Mesothelial cell of epicardium (in vitro differentiated cells): ENCODE measurements at places on chromosomes 3 and 15. TPM values are rescaled to one million over a fixed set of nuclear protein-coding genes. Genes with fewer than 3 reads are reported as not detected.

- no peak for DNase-seq
- H3K27me3 ChIP-seq, result no peaks in the 10 kb centered on the region
- no peak overlapping the region for H3K4me3 ChIP-seq
- H3K4me1 ChIP-seq, result peaks cover 9% of the 10 kb centered on the region
- H3K36me3 ChIP-seq, result peaks cover 2% of the 10 kb centered on the region
- H3K27ac ChIP-seq, result no peak overlapping the region
These were observed 67.2 kb downstream of the ST6GAL1 start for GRCh38 chr3:186997473-186997939.

DNA sequence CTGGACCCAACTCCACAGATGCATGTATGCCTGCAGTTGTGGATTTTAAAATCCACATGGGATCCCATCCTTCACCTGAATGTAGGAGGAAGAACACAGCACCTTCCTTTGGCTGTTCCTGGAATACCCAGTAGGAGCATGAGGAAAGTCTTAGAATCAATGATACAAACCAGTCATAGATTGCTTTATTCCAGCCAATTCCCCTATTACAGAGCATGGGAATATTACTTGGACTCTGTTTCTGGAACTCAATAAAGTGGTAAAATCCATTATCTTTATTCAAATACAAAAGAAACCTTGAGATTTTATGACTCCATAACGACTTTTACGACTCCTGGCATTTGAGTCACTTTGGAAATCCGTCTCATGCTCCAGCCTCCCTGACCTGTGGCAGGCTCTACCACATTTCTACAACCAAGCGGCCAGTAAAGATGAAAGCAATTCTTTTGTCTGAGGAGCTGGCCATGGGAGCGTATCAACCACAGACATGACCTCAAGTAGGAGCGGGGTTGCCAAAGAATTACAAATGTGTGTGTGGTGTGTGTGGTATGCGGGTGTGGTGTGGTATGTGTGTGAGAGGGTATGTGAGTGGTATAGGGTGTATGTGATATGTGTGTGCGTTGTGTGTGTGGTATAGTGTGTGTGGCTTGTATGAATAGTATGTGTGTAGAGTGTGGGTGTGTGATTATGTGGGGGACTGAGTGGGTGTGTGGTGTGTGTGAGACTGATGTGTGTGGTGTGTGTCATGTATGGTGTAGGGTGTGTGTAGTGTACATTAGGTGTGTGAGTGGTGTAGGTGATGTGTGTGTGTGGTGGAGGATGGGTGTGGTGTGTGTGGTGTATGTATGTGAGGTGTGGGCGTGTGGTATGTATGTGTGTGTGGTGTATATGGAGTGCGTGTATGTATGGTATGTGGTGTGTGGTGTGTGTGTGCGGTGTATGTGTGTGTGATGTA lies 40.0 kb downstream of the ARRDC4 start:
- no peak overlapping the region for H3K4me3 ChIP-seq
- H3K4me1 ChIP-seq, result no peaks in the 10 kb centered on the region
- no peaks in the 10 kb centered on the region for H3K36me3 ChIP-seq
- H3K27me3 ChIP-seq, result peaks cover 6% of the 10 kb centered on the region

PCOLCE2 gene
- 3.8 to 4.6 TPM (median 4.2 TPM) in 3 replicates for total RNA-seq

OIP5 gene
- total RNA-seq, result 5.3 to 5.9 TPM (median 5.6 TPM) in 3 replicates

- H3K27ac ChIP-seq, result peak overlapping the region; percentile 3
- no peak for DNase-seq
- no peak overlapping the region for H3K4me3 ChIP-seq
- no peaks in the 10 kb centered on the region for H3K27me3 ChIP-seq
- peaks cover 14% of the 10 kb centered on the region for H3K4me1 ChIP-seq
These were observed 71.0 kb downstream of the TCF12 start for GRCh38 chr15:56989411-56989924.

GRCh38 chr3:187975561-187976364 lies 178.2 kb upstream of the LPP start:
- peaks cover 11% of the 10 kb centered on the region for H3K27me3 ChIP-seq
- H3K27ac ChIP-seq, result no peak overlapping the region
- H3K4me3 ChIP-seq, result no peak overlapping the region

C3orf22 gene
- total RNA-seq, result 0.22 to 0.38 TPM in 2 of 3 replicates, not detected in the other

DNA sequence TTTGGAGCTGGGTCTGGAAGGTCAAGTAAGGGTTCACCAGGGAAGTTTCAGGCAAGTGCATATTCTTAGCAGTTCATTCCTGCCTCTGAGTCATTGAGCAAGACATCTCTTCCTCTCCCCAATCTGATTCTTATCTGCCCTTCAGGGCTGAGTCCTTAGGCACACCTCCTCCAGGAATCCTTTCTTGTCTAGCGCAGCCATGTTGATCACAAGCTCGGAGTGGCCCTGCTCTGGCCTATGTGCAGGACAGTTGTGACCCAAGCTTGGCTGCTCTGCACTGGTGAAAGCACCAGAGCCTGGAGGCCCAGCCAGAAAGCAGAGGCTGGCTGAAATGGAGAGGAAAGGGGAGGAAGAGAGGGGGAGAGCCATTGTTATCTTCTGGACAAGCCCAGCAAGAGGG lies 30.9 kb upstream of the MRPS22 start:
- H3K4me1 ChIP-seq, result peaks cover 16% of the 10 kb centered on the region
- H3K36me3 ChIP-seq, result no peaks in the 10 kb centered on the region
- peaks cover 26% of the 10 kb centered on the region for H3K27me3 ChIP-seq
- no peak for DNase-seq

GADL1 gene
- total RNA-seq, result 4.4 to 4.9 TPM (median 4.6 TPM) in 3 replicates

DNA sequence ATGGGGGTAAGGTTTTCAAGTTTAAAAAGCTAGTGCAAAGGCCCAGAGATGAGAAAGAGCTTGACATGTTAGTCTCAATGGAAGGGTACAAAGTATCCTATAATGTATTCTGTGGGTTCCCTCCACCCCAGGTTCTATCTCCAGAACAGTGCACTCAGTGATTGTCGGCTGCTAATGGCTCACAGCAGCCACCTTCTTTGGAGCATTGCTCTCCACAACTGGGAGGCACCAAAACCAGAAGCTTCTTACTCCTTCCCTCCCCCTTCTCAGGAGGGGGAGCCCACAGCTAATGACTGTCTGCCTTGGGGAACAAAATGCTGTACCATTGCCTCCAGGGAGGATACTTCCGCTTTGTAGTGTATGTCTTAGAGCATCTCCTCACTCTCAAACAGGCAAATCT lies 439.4 kb upstream of the RBMS3 start:
- peaks cover 13% of the 10 kb centered on the region for H3K4me1 ChIP-seq
- H3K27ac ChIP-seq, result no peak overlapping the region
- H3K36me3 ChIP-seq, result no peaks in the 10 kb centered on the region
- peaks cover 2% of the 10 kb centered on the region for H3K27me3 ChIP-seq
- H3K4me3 ChIP-seq, result no peak overlapping the region
- no peak for DNase-seq

DNA sequence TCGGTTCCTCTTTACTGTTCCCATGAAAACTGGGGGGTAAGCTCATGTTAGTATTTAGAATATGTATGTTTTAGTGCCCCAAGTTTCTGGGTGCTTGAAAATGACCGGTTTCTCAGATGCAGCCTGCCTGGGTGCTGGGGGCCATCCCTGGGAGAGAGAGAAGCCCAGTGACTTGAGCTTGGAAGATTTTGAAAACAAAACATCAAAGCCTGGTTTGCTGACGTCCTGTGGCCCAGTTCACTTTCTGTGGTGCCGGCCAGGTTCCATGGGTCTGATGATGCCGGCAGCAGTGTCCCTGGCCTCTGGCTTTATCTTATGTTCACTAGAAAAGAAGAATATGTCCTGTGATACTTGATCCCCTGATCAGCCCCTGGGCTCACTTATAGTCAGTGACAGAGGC lies 17.1 kb downstream of the APBA2 start:
- DNase-seq, result no peak
- H3K36me3 ChIP-seq, result no peaks in the 10 kb centered on the region
- no peak overlapping the region for H3K4me3 ChIP-seq
- H3K4me1 ChIP-seq, result no peaks in the 10 kb centered on the region

DNA sequence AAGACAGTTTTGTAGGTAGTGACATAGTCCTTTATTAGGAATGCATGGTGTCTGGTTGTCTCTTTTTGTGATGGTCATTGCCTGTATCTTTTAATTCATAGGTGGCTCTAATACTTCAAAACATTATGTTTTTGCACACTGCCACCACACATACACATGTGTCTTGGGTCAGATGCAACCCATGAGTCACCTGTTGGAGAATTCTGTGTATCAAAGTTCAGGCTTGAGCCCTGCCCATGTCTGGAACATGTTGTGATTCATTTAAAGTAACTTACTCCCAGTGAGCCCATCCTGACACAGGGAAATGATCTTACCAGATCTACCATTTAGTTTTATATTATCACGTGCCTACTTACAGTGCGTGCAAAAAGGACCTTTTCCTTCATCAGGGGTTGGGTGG lies 142.7 kb downstream of the GHSR start:
- H3K4me1 ChIP-seq, result peaks cover 5% of the 10 kb centered on the region
- no peak for DNase-seq
- H3K4me3 ChIP-seq, result no peak overlapping the region
- H3K27ac ChIP-seq, result no peak overlapping the region
- peaks cover 52% of the 10 kb centered on the region for H3K36me3 ChIP-seq
- no peaks in the 10 kb centered on the region for H3K27me3 ChIP-seq
